ENCODE measurements at places on chromosomes 2 and 18. TPM values are rescaled to one million over a fixed set of nuclear protein-coding genes. Genes with fewer than 3 reads are reported as not detected.

- H3K4me1 ChIP-seq: no peaks in the 10 kb centered on the region
- no peak overlapping the region for H3K27ac ChIP-seq
- no peaks in the 10 kb centered on the region for H3K27me3 ChIP-seq
- no peak for DNase-seq
- no peaks in the 10 kb centered on the region for H3K36me3 ChIP-seq
Measured at GRCh38 chr18:21450913-21451312, 149.6 kb downstream of the ESCO1 start.

NYAP2 gene
- total RNA-seq: not detected

ST8SIA3 gene
- not detected for total RNA-seq

MRPL44 gene
- total RNA-seq: 44.2 TPM

- H3K4me1 ChIP-seq: peaks cover 19% of the 10 kb centered on the region
- no peak for DNase-seq
- H3K4me3 ChIP-seq: no peak overlapping the region
- H3K27me3 ChIP-seq: no peaks in the 10 kb centered on the region
Measured at GRCh38 chr2:127564429-127565260, 29.2 kb downstream of the MYO7B start.
